Left colon (tissue), 2 donors: ENCODE measurements at places on chromosomes 2 and 18. TPM values are rescaled to one million over a fixed set of nuclear protein-coding genes. Genes with fewer than 3 reads are reported as not detected.

- DNase-seq, result peak; percentile 8
Measured at GRCh38 chr2:1588978-1589621, 155.2 kb downstream of the PXDN start.

Gene TUBB8B
- total RNA-seq, result not detected

GRCh38 chr2:939936-940601 is 10.6 kb upstream of the SNTG2 start:
- no peak for DNase-seq

Gene TLX2
- not detected for total RNA-seq

DNA sequence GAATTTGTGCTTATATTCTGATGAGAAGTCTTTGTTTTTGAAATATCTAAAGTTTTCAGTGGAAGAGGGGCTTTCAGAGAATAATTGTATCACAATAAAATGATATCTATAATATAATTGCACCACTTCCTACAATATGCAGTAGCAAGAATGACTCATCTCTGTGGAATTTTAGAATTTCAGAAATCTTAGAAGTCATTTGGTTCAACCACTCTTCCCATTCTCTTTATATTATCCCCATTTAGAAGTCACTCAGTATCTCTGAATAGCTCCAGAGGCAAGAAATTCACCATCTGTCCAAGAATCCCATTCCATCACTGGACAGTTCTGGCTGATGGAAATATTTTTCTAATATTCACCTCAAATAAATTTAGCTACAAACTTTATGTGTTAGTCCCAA is 59.3 kb upstream of the CCDC68 start:
- no peak for DNase-seq

DNA sequence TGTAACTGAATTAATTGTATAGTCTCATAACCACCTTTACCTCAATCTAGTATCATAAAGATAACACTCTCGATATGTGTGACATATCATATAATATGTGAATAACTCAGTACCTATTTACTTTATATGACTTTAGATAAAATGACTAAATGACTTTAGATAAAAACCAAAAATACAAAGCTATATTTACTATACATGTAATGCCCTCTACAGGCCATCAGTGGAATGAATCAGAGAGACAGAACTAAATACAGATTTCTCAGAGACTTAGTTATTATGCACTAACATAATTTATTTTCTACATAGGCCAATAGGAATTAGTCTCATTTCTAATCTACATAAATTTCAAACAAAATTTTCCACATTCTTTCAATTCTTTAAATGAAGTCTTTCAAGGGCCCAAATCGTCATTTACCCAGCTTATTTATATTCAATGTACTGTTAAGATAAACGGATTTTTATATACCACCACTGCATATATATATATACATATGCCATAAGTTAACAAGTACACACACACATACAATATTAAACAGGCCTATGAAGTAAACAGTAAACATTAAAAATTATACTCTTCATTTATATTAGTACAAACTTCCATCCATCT is 219.9 kb downstream of the EXOC6B start:
- no peak for DNase-seq

DNA sequence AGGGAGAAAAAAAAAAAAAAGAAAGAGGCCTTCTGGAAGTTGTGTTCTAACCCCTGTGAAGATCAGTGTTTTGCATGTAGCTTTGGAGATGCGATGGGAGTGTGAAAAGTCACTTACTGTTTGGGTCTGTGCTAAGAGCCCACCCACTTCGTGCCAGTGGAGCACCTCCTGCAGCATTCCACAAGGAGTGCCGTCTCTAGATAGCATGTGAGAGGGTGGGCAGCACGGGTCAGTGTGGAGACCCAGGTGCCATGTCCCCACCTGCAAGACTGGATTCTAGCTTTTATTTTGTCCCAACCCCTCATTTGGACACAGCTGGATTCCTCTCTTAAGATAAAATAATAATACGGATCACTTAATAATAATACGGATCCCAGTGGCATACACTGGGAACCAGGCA is 12.5 kb upstream of the TMEM185B start:
- DNase-seq, result peak; percentile 3

GRCh38 chr2:180006231-180006630 is 866 bp downstream of the CWC22 start:
- DNase-seq, result no peak

Gene DPP10
- total RNA-seq, result 6.1 TPM

DNA sequence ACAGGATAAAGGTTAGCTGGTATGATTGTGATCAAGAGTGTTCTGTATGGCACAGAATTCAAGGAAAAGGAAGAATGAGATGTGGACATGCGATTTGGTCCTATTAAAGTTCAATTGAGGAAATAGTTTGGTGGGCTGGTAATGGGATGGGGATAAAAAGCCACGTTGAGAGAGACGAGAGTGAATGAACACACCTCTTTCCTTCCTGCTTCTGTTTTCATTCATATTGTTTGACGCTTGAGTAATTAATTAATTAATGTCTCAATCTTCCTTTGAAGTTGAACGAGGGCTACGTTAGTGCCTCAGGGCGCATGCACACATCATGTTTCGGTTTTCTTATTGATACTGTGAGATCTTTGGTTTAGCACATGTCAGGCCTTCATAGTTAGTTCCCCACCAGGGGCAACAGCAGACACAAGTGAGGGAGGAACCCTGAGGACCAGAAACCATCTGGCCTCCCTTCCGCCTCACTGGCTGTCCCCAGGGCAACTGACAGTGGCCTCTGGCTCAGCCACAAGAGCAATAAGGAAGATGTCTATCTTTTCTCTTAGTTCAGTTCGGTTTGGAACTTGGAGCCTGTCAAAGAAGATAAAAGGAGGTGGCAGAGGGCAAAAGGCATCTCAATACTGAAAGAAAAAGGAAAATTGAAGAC is 116.0 kb downstream of the LIPG start:
- DNase-seq, result peak; percentile 64

GRCh38 chr2:188365058-188365641 is 73.5 kb downstream of the GULP1 start:
- DNase-seq, result no peak

Gene SLC30A3
- total RNA-seq, result not detected

- peak; percentile 52 for DNase-seq
Measured at GRCh38 chr18:62425465-62426190, 97.2 kb upstream of the ZCCHC2 start.

- DNase-seq, result no peak
Measured at GRCh38 chr2:58939388-58939787, 698.3 kb upstream of the FANCL start.

GRCh38 chr2:9705196-9705595 is 74.4 kb upstream of the YWHAQ start:
- no peak for DNase-seq

GRCh38 chr18:4986066-4986465 is 211.0 kb downstream of the AKAIN1 start:
- no peak for DNase-seq

Gene C2orf66
- total RNA-seq, result not detected

DNA sequence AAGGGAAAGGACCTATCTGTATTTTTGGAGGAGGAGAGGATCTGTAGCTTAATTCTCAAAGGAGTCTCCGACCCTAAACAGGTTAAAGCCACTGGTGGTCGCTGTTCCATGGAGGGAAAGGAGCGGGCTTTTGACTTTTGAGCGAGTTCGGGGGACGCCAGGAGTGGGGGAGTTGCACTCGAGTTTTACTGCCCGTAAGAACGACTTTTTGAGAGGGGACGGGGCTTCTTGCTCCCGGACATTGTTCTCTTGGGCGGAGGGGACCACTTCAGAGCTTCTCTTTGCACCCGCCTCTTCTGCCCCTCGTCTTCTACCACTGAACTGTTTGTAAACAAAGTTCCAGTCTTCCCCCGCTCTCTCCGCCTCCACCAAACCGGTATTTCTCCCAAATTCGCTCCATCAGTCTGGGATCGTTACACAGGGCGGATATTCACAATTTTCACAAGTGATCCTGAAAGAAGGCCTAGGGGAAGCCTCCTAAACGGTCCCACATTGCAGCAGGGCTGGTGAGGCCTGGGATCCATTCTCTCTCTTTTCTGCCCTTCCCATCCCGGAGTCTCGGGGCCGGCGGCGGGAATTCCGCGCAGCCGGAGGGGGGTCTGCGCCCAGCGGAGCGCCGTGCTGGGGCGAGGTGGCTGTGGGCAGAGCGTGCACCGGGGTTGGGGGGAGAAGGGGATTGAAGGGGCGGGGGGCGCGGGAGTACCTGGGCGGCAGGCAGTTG is 6.6 kb downstream of the DLX2 start:
- DNase-seq, result no peak

Gene FBXO15
- total RNA-seq, result 0.42 TPM

DNA sequence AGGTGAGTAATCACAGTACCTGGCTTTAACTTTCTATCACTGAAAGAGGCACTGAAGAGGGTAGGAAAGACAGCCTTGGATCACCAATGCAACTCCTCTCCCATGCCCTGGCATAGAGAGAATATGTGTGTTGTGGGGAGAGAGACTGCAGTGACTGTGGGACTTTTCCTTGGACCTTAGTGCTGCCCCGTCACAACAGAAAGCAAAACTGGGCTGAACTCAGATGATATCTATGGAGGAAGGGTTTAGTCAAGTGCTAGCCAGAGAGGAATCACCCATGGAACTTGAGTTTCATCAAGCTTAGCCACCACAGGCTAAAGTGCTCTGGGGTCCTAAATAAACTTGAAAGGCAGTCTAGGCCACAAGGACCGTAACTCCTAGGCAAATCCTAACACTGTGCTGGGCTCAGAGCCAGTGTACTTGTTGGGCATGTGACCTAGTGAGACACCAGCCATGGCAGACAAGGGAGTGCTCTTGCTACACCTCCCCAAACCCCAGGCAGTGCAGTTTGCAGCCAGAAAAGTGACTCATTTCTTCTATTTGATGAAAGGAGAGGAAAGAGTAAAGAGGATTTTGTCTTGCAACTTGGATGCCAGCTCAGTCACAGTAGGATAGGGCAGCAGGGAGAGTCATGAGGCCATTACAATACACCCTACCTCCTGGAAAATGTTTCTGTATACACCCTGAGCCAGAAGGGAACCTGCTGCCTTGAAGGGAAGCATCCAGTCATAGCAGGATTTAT is 105.8 kb upstream of the SPOPL start:
- no peak for DNase-seq

- DNase-seq, result no peak
Measured at GRCh38 chr2:197130318-197130717, 180.3 kb downstream of the ANKRD44 start.

DNA sequence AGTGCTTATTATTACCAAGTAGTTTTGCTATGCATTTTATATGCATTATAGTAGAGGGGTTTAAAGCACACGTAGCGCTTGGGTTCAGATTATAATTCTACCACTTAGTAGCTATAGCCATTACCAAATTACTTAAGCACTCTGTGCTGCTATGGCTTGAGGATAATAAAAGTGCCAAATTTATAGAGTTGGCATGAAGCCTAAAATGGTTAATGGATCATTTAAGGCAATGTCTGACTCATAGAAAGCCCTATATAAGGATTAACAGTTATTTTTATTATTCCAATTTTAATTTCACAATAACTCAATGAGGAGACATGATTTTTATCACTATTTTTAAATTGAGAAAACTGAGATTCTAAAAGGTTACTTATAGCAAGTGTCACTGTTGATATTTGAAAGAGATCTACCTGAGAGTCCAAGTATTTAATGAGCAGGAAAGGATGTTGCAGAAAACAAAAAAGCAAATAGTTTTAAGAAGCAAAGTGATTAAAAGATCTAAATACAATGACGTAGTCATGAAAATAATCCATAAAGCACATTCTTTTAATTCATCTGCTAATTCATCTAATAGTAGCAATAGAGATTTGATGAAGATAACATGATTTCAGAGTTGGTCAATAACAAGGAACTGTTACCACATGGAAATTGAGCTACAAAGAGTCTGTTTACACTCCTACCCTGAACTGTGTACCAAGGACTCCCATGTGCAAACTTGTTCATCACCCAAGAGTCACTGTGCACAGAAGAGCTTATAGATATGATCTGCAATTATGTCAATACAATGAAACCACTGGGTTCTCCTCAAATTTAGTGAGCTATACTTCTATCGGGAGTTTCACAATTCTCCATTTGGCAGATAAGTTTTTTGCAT is 78.8 kb upstream of the DTNA start:
- DNase-seq, result no peak

DNA sequence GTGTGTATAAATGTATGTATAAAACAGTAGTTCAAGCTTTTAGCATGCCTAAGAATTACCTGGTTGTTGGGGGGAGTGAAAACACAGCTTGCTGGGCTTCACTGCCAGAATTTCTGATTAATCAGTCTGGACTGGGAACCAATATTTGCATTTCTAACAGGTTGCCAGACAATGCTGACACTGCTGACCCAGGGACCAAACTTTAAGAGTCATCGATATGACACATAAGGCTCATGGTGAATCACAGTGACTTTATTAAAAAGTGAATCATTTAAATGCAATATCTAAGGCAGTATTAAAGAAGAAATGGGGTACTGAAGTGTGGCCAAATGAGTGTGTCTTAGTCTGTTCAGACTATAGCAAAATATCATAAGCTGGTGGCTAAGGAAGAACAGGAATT is 195.9 kb upstream of the DTNA start:
- DNase-seq, result no peak

DNA sequence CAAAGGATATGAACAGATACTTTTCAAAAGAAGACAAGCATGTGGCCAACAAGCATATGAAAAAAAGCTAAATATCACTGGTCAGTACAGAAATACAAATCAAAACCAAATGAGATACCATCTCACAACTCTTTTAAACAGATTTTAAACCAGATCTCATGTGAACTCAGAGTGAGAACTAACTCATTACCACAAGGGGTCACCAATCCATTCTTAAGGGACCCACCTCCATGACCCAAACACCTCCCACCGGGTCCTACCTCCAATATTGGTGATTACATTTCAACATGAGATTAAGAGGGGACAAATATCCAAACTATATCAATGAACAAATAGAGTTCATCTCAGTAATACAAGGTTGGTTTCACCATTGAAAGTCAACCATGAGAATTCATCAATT is 319.8 kb upstream of the GULP1 start:
- no peak for DNase-seq

DNA sequence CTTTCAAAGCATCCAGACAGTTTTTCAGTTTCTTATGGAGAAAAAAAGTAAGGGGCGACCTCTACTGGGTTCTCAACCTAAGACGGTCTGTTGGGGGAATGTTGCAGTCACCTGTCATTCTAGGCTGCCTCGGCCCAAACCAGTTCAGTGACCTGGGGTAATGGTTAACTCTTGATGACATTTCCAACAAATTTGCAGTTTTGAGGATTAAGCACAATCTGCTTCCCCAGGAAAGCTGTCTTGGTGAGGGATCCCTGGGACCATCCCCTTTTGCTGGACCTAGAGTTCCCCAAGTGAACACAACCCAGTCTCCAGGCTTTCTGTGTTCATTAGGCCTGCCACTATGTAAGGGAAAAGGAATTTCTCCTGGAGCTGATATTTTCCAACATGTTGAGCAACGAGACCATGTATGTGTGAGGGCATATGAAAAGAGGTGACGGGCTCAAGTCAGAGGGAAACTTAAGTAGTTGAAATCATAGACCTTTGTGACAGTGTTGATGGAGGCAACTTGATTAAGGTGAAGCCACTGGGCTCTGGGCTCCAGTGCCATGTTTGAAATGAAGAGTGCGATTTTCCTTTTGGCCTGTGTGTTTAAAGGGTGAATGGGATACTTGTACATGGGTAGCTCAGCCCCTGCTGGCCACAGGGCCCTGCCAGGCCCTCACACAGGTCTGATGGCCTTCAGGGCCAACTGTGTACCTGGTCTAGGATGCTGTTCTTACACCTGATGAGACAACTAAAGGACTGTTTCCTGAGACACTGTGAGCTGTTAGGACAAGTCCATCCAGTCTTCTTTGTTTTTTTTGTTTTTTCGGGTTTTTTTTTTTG is 27.0 kb downstream of the FOSL2 start:
- no peak for DNase-seq

- DNase-seq, result peak; percentile 16
Measured at GRCh38 chr18:33440060-33441043, at the start of gene CCDC178. TSS of gene CCDC178 (minus strand) at chr18:33440721. CDS start at chr18:33412088, 28,633 bp downstream.

Gene EML6
- 3.2 TPM for total RNA-seq
